ENCODE measurements at places on chromosomes 2 and 18.

DNA sequence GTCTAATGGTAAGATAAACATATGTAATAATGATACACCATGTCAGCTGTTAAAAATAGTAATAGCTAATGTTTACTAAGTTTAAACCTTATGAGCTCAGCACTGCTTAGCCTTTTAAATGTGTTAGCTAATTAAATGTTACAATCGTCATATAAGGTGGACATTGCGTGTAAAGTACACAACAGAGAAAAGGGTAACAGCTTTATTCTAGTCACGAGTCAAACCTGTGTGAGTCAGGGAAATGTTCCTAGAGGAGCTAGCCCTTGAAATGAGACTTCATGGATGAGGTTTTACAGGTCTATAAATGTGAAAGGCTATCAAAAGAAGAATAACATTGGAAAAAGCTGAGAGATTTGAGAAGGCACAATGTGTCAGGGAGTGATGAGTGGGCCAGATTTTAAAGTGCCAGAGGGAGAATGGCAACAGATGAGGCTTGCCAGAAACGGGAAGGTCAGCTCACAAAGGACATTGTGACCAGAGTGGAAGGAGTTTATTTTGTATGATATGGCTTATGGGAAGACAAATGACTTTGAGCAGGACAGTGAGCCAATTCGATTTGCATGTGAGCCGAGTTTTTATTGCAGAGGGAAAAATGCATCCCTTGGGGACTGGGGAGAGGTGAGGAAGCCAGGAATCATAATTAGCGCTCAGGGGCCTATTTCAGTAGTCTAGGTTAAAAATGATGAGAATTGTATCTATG is 276.3 kb downstream of the CTNNA2 start:
- no peak for DNase-seq

DNA sequence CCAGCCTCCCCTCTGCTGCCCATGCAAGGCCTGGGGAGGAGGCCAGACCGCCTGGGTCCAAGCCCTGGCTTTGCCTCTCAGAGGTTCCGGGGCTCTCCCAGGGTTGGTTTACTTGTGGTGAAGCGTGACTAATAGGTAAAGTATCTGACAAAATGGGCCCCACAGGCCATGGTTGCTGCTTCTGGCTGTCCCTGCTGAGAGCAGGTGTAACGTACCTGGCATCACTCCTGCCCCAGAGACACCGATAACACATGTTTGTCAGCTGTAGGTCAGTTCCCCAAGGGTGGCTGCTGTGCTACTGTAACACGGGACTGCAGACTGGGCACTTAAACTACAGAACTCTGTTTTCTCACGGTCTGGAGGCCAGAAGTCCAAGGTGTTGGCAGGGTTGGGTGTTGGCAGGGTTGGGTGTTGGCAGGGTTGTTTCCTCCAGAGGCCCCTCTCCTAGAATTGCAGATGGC is 34.1 kb downstream of the ODC1 start:
- no peak for DNase-seq

DNA sequence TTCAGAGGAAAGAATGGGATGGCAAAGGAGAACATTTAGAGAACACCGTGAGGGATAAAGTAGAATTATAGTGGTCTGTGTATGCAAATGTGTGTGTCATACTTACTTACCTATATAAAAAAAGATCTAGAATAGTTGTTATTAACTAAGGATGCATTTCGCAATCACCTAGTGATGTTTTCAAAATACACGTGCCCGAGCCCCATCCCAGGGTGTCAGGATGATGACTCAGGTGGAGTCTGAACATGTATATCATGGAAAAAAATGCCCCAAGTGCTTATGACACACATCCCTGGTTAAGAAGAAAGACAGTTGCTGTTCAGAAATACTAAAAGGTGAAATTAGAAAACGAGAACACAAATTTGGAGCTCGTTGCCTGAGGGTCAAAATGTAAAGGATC is 109.0 kb downstream of the CERS6 start:
- no peak for DNase-seq

DNA sequence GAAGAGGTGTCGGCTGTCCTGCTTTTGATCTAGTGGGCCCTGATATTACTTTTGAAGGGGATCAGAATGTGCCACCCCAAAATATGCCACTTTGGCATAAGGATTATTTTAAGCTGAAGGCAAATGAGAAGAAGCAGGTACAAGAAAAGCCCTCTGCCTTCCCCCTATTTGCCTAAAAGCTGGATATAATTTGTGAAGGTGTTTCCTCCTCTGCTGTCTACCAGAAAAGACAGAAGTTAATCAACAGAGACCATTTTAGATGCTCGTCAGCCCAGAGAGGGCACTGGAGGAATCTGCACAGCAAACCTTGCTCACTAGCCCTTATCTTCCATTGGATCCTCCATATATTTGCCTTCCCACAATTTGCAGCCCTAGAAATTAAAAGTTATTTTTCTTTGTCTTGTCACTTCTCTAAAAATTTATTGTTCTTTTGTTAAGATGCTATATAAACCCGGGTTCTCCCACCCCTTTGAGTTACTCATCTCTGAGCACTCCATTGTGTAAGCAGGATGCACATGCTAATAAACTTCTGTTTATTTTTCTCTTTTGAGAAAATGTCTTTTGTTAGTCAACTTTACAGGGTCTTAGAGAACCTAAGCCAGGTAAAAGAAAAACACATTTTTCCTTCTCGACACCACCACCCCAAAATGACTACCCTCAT is 163.2 kb upstream of the SLC1A4 start:
- no peak for DNase-seq

DNA sequence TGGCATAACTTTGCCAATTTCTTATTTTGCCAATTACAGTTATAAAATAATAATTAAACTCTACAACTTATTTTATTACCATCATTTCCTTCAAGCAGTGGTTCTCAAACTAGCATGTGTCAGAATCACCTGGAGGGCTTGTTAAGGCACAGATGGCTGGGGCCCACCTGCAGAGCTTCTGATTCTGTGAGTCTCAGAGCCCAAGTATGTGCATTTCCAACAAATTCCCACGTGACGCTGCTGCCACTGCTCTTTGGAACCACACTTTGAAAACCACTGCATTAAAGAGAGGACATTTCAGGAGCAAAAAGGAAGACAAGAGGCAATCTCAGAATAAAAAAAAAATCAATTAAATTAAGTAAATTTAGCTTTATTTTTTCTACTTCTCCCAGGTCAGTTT is 94.0 kb upstream of the HNRNPA3 start:
- DNase-seq: no peak

- DNase-seq: no peak
These were observed 503 bp downstream of the ANXA4 start for GRCh38 chr2:69742322-69742952.

GRCh38 chr2:223648755-223649154 is 46.6 kb upstream of the SCG2 start:
- DNase-seq: no peak

DNA sequence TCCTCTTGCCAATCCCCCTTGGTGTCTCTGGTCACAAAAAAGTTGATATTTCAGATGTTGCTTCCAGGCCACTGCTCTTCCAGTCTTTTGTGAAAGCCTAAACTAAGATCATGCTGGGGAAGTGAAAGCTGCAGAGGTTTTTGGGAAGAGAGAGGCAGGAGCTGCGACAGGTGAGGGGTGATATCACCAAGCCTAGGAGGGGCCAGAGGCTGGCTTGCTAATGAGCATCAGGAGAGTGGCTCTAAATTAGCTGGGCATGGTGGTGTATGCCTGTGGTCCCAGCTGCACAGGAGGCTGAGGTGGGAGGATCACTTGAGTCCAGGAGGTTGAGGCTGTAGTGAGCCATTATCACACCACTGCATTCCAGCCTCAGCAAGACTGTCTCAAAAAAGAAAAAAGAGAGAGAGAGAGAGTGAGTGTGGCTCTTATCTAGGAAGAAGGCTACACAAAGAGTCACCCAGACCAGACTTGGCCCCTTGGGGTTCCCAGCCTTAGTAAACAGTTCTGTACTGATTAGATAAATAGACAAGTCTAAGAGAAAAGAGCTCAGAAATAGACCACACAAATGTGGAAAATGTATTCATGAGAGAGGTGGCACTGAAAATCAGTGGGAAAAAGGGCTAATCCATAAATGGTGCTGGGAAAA is 14.6 kb upstream of the CDK5R2 start:
- no peak for DNase-seq

DNA sequence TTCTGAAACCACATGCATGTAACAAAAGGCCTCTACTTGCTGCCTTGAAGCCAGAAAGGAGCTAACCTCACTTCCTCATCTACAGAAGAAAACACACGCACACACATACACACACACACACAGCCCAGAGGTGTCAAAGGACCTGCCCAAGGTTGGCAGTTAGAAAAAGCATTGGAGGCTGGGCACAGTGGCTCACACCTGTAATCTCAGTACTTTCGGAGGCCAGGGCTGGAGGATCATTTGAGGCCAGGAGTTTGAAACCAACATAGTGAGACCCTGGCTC is 125.9 kb upstream of the RNF152 start:
- no peak for DNase-seq

GRCh38 chr2:41879235-41879916 is 168.4 kb upstream of the PKDCC start:
- DNase-seq: no peak

- no peak for DNase-seq
These were observed 12.4 kb downstream of the POU3F3 start for GRCh38 chr2:104866122-104866864.

GRCh38 chr2:188291142-188291616 is 495 bp upstream of the GULP1 start:
- DNase-seq: no peak

DNA sequence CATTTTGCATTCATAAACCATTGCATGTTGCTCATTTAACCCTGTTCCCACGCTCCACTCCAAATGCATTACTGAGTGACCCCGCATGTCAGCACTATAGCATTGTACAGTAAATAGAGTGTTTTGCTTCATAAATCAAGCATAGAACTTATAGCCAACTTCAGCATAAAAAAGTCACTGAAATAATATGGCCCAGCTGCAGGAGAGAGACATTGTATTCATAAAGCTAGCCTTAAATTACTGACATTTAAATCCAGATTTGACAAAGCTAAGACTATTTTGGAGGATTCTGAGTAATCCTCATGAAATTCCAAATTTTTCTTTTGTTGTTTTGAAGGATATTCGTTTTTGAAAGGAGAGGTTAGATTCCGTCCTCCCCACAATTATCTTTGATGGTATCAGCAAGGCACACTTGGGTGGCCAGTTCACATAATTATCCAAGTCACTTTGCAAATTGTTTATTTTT is 320.9 kb upstream of the TCF4 start:
- no peak for DNase-seq

DNA sequence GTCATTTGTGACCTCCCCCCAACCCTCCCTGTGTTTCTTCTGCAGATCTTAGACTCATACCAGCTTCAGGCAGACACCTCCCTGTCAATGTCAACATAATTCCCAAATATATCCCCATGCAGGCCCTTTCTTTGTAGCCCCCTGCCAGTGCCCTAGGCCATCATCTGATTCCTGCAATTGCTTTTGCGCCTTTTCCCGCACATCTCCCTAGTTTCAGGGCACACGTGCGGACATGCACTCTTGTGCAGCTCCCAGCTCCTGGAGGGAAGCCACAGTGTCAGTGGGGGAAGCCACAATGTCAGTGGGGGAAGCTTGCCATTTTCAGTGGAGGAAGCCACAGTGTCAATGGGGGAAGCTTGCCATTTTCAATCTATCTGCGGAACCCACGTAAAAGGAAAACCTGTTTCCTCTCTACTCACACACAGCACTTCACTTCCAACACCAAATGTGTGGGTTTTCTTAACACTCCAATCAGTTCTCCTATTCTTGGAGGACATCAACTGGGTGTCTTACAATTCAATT is 256.4 kb downstream of the ACKR3 start:
- DNase-seq: no peak

DNA sequence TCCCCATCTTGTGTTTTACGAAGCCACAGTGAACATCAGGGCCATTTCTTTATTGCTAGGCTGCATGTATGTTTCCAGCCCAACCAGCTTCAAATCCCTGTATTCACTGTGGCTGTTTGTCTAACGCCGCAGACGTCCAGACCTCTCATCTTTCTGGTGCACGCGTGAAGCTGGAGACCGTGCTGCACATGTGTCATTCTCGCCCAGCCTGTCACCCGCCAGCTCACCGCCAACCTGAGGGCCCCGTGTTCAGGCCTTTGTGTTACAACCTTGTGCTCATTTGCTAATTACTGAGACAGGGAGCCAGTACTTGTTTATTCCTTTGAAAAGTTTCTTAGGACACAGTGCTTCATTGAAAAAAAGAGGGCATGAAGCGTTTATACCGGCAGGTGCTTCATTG is 21.4 kb downstream of the SALL3 start:
- no peak for DNase-seq

DNA sequence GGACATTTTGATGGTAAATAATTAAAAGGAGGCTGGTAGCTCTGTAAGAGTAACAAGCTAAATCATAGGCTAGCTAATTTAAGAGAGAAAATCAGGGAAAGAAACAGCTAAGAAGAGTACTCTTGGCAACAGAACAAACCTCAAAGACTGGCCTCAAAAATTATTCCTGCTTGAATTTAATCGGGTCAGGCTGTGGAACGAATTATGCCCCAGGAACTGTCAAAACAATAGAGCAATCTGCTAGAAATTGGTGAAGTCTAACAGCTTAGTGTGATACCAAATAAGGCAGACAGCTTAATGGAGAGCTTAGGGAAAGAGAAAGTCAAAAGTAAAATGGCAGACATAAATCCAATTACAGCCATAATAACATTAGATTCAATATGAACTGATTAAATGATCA is 215.7 kb downstream of the MREG start:
- no peak for DNase-seq

Measured in CD4-positive, alpha-beta T cell treated with Interleukin-4 for 1 hour (primary cell).